ENCODE measurements at places on chromosomes 7 and 10.
A peak's percentile ranks its signal among the peaks of the same experiment; 100 is the strongest.

DNA sequence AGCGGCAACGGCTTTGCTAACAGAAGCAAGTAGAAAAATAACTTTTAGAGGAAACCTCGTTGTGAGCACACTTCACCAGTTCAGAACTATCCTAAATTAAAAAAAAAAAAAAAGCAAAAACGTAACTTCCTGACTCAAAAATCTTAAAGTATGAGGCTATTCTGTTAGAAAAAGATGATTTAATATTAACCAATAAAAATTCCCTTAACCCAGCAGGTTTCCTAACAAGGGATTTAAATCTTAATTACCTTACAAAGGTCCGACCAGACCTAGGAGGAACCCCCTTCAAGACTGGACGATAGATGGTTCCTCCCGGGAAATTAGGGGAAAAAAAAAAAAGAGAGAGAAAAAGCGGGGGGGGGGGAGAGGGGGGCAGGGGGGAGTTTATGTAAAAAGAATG, 22.9 kb upstream of the CHST3 start:
- DNase-seq: no peak

- no peak for DNase-seq
Observed at GRCh38 chr7:117116211-117116610, 162.9 kb downstream of the ST7 start.

DNA sequence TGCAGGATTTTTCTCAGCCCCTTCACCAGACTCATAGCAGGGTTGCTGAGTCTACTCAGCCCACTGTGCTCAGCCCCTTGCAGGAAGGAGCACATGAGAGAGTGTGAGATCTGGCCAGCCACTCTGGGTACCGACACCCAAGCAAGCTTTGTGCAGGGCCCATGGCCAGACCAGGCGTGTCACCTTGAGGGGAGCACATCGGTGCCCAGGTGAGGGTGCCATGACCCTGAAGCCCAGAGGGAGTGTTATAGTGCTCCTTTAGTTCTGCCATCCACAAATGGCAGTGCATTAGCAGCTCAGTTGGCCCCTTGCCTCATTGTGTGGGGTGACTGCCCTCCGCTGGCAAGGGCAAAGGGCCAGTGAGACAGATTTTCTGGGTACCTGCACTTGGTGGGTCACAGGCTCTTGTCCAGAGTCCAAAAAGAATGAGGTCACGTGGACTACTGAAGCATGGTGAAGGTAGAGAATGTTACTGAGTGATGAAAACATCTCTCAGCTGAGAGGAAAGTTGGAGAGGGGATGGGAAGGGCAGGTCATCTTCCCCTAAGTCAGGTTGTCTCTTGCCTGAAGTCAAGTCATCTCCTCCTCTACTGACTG, 181.8 kb downstream of the MACC1 start:
- no peak for DNase-seq

DNA sequence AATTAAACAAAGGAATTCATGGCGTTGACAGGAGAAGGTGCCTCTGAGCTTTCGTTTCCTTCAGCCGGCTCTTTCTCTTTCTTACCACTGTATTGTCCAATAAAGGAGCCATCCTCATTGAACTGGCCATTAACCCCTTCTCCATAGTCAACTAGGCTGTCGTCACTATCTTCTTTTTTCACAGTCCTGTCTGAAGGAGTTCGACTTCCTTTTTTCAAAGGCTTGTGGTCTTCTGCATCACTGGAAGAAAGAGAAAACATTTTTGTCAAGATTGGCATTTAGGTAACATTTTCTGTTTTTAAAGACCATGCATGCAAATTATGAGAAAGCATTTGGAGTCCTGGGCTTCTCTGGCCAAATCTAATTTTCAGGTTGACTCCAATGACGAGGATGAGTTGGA, 19.7 kb upstream of the LAMB4 start:
- DNase-seq: peak; percentile 17

GRCh38 chr10:1043532-1043995, 5.4 kb downstream of the IDI1 start:
- DNase-seq: peak; percentile 69

DNA sequence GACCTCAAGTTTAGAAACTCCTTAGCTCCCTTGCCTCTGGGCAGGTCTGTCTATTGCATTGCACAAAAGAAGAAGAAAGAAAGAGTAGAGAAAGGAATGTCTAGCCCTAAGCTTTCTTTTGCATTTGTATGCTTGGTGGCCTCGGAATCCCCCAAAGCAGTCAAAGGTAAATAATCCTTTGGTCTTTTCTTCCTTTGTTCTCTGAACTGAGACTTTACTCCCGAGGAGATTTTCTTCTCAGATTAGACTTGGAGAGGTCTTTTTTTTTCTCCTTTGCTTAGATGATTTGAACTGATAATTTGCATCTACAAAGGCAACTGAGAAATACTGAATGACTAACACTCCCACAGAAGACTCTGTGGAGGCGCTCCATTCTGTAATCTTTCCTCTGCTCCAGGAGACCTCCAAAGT, 93.2 kb downstream of the AKR1D1 start:
- no peak for DNase-seq

GRCh38 chr7:23072048-23072447, 33.5 kb upstream of the KLHL7 start:
- no peak for DNase-seq
